Vagina (tissue), 2 donors: ENCODE measurements at places on chromosomes 6 and 20. TPM values are rescaled to one million over a fixed set of nuclear protein-coding genes. Genes with fewer than 3 reads are reported as not detected.

- DNase-seq, result no peak
Measured at GRCh38 chr6:25138233-25138933, 140.8 kb upstream of the CARMIL1 start.

DNA sequence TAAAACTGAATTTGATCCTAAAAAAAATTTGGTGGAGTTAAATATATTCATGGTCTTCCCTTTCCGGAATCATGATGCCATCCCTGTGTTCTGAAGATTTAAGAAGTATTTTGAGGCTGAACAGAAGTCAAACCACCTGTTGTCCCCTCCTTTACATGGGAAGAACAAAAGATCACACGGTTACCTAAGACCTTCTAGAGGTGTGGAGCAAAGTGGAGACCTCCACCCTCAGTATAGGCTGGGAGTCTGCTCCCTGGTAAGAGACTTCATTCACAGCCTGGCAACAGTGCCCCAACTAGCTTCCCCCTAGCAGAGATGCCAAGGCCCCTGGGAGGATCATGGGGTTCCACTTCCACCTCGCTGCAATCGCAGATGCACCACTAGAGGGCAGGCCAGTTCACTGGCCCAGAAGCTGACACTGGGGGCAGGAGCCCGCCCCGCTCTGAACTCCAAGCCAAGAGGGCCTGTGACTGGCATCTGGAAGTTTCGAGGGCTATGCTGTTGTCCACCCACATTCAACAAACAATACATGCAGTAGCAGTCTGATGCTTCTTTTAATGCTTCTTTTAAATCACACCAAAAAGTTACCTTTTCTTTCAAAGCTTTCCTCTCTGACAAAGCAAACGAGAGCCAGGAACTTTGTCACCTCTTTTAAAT is 19.5 kb upstream of the UBE2J1 start:
- no peak for DNase-seq

DNA sequence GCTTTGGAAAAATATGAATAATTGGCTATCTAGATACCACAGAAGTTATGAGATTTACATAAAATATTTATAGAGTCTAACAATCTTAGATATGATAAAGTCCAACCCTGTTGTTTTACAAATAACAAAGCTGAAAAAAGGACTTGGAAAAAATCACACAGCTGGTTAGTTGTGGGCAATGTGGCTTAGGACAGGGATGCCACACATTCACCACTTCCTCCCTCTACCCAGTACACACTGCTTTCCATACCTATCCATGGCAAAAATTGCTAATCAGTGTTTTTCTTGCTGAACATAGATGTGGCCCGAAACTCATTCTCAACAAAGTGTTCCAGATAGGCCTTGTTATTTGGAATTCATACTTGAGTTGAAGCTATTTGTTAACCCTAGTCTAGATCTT is 147.3 kb upstream of the BMP5 start:
- DNase-seq, result no peak

DNA sequence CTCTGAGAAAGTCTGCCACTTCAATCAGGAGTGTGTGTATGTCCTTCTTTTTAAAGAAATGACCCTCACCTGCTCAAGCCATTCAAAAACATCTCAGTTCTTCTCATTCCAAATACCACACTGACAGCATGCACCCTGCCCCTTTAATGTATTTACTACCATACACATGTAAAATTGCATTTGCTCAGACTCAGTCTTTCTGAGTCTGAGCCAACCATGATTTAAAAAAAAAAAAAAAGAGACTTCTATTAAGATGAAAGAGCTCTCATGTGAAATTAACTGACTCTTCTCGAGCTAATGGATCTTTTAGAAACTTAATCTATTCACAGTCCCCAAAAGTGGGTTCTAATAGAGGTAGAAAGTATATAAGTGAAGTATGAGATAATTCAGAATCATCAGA is 1.4 kb upstream of the FILIP1 start:
- DNase-seq, result no peak

DNA sequence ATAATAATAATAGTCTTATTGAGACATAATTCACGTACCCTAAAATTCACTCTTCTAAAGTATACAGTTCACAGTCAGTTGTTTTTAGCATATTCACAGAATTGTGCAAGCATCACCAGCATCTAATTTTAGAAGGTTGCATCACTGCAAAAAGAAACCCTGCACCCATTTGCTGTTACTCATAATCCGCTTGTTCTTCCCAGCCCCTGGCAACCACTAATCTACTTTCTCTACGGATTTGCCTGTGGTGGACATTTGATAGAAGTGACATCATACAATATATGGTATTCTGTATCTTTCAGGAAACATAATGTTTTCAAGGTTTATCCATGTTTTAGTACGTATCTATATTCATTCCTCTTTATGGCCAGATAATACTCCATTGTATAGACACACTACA is 41.5 kb upstream of the FAM184A start:
- DNase-seq, result no peak

GRCh38 chr6:157708933-157709332 is 114.1 kb upstream of the SNX9 start:
- DNase-seq, result no peak

DNA sequence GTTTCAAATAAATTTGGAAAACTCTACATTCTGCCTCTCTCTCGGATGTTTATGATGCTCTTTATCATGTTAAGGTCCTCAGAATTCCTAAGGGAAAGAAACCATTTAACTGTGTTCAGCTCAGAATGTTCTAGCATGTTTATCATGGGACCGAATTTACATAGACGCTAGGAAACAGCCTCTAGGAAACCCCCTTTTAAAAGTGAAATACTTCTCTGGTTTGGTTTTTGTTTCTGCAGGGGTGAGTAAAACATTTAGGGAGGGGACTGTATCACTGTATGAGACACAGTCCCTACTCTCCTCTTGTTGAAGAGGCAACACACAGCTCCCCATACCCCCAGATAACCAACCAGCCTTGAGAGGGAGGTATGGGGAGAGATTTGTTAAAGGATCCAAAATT is 267.6 kb upstream of the SUPT3H start:
- DNase-seq, result no peak

DNA sequence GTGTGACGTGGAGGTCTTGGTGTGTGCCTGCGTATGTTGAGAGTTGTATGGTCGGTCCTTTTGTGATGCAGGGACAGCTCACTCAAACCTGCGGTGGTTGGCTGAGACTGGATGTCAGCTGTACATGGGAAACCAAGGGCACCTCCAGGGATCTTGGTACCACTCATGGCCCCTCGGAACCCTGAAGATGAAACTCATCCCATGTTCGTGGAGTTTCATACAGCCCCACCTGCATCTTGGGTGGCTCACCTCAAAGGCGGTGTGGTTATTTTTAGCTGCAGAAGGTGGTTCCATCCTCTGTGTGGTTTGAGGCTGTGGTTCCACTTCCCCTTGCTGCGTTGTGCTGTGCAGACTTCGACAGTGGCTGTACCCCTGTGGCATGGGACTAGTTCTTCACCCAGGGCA is 52.6 kb upstream of the SLC22A1 start:
- no peak for DNase-seq

- DNase-seq, result no peak
Measured at GRCh38 chr6:72824833-72825232, 203.0 kb downstream of the KCNQ5 start.

DNA sequence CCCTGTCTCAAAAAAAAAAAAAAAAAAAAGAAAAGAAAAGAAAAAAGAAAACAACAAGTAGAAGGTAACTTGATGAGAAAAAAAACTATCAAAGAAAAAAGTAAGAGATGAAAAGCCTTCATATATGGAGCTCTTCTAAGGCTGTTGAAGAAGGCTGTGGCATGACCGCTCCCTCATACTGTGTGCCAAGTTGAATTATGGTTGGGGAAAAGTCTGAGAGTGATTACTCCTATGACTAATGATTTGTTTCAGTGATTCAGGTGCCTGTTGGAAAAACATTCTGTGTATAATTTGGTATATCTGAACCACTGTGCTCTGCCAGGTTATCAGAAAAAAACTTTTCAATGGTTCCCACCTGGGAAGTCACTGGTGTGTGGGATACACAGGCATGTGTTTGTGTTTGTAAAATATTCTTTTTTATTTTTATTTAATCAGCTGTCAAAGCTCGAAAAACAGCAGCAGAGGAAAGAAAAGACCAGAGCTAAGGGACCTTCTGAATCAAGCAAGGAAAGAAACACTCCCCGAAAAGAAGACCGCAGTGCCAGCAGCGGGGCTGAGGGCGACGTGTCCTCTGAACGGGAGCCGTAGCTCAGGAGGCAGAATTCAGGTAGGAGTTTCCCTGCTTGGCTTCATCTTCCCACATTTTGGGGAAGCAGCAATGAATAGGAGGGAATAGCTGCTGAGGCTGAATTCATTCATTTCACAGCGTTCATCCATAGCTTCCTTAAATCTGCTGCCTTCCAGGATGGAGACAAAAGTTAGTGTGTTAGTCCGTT is 69.7 kb upstream of the SCP2D1 start:
- no peak for DNase-seq

GRCh38 chr20:57685146-57685758 is 24.6 kb downstream of the PMEPA1 start:
- DNase-seq, result no peak

GRCh38 chr20:57986666-57987065 is 241.8 kb downstream of the ANKRD60 start:
- no peak for DNase-seq

DNA sequence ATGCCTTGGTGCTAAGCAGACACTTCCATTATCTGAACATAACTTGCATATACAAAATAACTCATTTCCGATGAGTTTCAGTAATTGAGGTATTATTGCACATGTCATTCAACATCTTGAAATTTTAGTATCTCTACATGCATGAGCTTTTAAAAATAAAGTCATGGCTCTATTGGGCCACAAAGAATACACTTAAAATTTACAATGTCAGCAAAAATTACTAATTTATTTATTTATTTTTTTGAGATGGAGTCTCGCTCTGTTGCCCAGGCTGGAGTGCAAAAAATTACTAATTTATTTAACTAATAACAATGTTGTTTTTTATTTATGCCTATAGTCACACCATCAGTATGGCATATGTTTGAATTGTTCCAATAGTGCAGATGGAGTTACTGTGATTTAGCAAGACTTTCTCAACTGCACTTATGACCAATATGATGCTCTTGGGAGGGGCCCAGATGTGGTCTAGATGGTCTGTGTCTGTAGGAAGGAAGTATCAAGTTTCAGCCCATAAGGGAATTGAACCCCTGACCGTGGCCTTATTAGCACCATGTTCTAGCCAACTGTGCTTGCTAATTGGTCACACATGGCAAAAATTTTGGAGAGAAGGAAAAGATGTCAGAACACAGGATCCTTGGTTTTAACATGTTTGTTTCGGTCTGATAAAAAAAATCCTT is 370.7 kb upstream of the TSHZ2 start:
- no peak for DNase-seq

- no peak for DNase-seq
Measured at GRCh38 chr6:112356994-112357393, 9.9 kb downstream of the RFPL4B start.

- DNase-seq, result no peak
Measured at GRCh38 chr6:141077355-141078333, 1055.1 kb upstream of the GJE1 start.

- peak; percentile 42 for DNase-seq
Measured at GRCh38 chr20:22700367-22700766, 116.0 kb upstream of the FOXA2 start.

- DNase-seq, result peak; percentile 90
Measured at GRCh38 chr6:26284537-26285142, 80.4 kb upstream of the BTN3A2 start.

DNA sequence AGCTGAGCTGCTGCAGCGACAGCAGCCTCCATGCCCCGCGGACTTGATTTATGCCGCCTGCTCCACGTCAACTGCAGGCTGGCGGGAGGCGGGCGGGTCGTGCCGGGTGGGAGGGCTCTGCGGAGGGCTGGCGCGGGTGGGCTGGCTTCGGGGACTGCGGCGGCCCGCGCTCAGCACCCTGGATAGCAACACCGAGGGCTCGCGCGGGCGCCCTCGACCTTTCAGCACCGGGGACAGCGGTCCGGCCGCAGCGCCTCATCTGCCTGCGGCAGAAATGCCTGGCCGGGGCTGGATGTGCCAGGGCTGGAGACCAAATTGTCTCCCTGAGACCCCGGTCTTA is 792 bp downstream of the SNAP25 start:
- DNase-seq, result no peak

GRCh38 chr6:42729731-42730130 is 7.3 kb upstream of the PRPH2 start:
- DNase-seq, result no peak

DNA sequence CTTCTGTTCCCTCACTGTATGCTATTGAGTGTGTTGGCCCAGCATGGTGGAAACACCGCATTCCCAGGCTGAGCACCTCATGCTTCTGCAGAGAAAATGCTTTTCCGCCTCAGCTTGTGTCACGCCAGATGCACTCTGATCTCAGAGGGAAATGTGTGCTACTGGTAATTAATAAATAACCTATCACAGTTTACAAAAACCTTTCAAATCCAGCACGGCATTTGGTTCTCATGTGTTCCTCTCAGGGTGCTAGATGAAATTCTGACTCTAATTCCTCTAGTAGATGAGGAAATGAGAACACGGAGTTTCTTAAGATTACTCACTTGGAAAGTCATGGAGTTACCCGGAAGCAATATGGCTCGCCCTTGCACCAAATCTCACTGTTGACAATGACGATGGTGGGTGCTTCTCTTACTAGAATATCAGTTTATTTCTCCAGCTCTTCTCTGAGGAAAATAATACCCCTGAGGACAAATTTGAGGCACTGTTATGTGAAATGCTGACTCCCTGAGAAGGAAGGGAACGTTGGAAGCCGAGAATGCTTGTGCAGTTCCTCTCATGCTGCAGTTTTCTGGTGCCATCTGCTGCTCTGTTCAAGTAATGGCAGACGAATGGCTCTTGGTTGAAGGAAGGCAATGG is 116.6 kb downstream of the RNF144B start:
- no peak for DNase-seq

DNA sequence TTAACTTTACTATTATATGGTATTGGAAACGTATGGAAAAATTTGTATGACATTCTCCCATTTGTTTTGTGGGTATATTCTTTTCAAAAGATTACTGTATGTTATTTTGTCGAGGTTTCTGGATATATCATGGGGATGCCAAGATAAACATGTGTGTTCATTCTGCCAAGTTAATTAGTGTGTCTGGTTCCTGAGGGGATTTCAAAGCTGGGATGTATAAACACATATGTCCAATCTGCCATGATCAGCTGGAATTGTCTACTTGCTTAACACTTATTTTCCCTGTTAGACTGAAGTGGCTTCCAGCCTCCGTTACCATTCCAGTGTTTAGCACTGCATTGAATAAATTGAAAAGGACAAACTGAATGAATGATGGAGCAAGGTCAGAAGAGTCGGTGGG is 86.2 kb downstream of the DNAH8 start:
- DNase-seq, result no peak

Gene ASIP
- not detected for total RNA-seq

Gene STX7
- 26.8 TPM for total RNA-seq

Gene GATA5
- 7.9 TPM for total RNA-seq

Gene CCN6
- not detected for total RNA-seq

Gene GNMT
- 1.5 TPM for total RNA-seq

Gene ANKEF1
- 4.2 TPM for total RNA-seq

Gene ADGRF5
- 10.3 TPM for total RNA-seq

Gene DYNLT2
- 3.2 TPM for total RNA-seq
